ENCODE measurements at places on chromosomes 4 and X.

DNA sequence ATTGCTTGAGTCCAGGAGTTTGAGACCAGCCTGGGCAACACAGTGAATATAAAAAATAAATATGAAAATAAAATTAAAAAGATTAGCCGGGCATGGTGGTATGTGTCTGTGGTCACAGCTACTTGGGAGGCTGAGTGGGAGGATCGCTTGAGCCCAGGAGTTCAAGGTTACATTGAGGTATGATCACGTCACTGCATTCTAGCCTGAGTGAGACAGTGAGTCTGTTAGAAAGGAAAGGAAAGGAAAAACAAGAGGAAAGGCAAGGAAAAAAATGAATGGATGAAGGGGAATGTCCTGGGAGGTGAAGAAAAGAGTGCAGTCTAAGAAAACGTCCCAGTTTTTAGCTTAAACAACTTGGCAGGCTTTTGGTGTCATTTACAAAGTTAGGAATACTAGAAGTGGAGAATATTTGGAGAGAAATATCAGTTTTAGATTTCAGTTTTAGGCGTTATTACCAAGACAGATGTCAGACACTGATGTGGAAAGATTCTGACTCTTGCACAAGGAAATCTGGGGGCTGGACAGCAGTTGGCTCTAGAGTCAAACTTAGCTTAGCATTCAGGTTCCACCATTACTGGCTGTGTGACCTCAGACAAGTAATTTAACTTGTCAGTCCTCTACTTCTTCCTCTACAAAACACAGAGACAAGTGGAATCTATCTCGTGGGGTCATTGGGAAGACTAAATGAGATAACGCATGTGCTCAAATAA is 139.0 kb downstream of the TSPAN5 start:
- DNase-seq: no peak

- no peak for DNase-seq
Observed at GRCh38 chr4:185709802-185710486, 102.0 kb downstream of the SORBS2 start.

DNA sequence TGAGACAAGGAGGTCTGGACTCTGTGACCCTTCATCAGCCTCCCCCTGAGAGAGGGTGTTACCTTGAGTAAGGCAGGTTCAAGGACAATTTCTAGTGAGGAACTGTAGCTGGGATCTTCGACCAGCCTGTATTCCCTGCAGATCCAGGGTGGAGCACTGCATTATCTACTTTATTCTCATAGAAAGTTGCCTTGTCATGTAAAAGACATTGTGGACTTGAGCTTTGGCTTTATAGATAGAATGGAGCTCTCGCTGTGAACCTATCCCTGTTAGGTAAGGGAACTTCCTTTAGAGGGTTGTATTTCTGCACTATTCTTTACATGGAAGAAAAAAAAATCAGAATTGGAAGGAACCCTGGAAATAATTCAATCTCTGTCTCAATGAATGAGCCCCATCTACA is 91.4 kb downstream of the MAOA start:
- DNase-seq: no peak

DNA sequence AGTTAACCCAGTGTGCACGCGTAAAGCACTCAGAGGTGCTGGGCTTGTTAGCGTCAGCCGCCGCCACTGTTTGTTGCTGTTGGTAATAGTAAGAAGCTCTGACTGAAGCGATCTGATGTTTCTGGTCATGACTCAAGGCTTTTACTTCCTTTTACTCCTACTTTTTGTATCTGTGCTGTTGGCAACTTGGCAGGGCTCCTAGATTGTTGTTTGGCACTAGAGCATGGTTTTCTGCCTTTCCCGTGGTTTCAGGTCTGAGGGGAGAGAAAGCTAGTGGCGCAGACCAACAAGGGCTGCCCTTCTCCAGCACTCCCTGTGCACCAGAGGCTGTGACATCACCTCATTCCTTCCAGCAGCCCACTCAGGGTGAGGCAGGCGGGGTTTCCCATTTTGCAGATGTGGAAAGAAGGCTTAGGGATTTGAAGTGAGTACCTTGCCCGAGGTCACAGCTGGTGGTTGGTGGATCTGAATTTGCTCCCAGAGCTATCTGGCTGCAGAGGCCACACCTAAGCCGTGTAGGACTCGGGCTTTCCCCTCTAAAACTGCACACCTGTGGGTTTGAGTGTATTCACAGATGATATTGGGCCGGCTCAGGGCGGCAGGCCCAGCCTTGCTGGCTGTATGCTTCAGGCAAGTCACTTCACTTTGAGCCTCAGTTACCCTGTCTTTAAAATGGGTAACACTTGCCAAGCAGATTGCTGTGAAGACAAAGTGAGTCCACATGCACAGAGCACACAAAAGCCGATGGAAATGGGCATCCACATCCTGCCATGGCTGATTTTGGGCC is 51.2 kb upstream of the TADA2B start:
- DNase-seq: no peak

DNA sequence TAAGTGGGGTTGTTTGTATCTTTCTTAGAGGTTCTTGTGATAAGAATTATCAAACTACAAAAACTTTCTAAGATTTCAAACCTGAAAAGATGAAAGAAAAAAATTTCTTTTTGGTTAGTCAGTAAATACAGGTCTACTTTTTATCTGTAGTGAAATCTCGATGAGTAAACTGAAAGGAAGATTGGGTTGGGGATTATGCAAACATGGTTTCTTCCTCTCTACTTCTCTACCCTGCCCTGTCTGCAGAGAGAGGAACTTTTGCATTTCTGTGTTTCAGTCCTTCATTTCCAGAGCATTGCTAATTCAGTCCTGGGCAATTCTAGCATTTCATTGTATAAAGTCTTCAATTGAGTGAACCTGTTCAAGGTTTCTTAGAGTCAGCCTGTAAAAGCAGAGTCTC is 51.6 kb upstream of the IL2 start:
- no peak for DNase-seq

DNA sequence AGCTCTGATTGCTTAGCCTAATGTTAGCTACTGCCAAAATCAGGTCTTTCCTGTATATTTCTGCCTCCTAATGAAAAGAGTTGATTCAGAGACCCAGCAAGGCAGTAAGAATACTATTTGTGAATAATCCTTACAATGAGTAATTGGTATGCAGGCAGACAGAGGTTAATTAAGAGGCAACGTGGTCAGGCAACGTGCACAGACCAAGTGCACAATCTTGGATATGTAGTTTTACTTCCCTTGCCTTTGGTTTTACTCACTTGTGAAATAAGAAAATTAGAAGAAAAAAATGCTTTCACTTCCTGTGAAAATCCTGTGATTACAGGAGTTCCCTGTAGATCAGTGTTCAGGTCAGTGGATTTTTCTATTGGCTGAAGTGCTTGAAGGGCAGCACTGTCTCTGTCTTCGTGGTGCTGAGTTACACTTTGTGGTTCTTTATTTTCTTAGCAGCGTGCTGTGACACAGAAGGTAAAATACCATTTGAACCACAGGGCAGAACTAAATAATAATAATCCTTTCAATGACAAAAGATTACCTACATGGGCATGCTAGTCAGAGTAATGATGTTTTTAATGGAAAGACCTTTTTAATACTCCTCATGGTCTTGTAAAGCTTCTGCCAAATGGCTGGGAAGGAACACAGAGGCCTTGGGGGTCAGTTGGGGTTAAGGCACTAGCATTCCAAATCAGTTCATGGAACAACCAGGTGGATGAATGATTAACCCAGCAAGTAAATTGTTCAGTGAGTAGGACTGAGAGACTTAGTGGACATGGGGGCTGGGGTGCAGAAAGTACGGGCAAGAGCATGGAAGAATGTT is 430.9 kb downstream of the MAPK10 start:
- DNase-seq: no peak

- DNase-seq: no peak
Observed at GRCh38 chrX:33194876-33195433, 16.4 kb downstream of the DMD start.

DNA sequence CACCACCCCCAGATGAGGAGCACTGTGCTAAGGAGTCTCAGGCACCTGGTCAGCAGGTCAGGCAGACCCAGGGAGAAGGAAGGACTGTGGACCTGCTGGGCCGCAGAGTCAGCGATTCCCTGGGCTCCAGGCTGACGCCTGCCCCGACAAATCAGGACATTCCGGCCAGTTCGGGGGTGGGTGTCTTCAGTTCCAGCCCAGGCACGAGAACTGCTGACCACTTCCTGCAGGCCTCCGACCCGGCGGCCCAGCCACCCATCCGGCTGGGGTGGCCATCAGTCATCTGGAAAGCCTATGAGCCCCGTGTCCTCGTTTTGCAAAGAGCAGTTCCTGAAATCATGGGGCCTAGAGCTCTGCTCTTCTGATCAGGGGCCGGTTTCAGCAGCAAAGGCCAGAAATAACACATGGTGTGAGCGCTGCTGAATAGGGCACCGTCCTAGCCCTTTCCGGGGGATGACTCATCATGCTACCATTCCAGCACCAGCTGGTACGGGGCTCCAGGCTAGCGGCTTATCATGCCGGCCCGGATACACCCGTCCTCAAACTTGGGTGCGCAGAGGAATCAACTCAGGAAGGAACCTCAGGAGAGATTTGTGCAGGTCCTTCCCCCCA is 7.8 kb upstream of the SH3TC1 start:
- no peak for DNase-seq

DNA sequence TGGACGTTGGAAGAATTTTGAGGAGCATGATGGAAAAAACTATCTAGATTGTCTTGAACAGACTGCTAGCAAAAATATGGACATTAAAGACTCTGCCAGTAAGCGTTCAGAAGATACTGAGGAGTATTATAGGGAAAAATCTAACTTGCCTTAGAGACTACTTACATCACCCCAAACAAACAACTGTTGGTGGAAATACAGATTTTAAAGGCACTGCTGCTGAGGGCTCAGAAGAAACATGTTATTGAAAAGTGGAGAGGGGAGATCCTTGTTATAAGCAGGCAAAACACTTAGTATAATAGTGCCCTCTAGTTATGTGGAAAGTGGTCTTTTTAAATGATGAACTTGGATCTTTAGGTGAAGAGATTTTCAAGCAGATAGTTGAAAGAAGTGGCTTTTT is 29.2 kb downstream of the MAD2L1 start:
- DNase-seq: no peak

Measured in stimulated activated CD4-positive, alpha-beta T cell treated with anti-CD3 and anti-CD28 coated beads, Interleukin-15, amount 100 ng/mL, for 1 hour (primary cell).